ENCODE measurements at places on chromosomes 5 and 9.

DNA sequence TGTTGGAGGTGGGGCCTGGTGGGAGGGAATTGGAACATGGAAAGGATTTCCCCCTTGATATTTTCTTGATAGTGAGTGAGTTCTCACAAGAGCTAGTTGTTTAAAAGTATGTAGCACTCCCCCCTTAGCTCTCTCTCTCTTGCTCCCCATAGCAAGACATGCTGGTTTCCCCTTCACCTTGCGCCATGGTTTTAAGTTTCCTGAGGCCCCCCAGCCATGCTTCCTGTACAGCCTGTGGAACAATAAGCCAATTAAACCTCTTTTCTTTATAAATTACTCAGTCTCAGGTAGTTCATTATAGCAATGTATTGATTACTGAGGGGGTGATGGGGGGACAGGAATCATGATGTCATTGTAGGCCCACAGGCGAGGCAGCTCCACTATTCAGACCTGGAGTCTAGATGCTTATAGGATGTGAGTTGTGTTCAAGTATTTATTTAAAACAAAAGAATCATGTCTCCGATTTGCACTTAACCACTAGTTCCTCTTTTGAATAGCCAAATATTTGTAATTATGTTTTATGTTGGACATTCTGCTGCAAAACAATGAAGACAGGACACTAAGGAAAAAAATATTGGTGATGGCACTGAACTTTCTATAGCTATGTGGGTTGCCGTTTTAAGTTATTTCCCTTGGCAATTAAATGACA, 156.6 kb downstream of the TMEM38B start:
- DNase-seq, result no peak

- no peak for DNase-seq
These were observed 222.3 kb downstream of the DMRT2 start for GRCh38 chr9:1272488-1272887.

DNA sequence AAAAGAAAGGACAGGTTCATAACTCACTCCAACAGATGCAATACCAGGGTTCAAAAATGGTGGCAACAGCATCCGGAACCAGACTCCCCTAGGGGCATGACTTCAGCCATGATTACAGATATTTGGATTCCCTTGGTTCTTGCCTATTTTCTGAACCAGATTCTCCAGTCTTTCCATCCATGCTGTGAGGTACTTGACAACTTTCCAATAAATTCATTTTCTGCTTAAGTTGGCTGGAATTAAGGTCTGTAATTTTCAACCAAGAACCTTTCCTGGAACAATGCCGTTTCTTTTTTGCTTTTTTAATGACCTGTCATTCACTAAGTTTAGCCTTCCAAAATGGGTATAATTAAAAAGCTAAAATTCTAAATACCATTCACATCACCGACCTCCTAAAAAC, 52.2 kb downstream of the SCAI start:
- no peak for DNase-seq

DNA sequence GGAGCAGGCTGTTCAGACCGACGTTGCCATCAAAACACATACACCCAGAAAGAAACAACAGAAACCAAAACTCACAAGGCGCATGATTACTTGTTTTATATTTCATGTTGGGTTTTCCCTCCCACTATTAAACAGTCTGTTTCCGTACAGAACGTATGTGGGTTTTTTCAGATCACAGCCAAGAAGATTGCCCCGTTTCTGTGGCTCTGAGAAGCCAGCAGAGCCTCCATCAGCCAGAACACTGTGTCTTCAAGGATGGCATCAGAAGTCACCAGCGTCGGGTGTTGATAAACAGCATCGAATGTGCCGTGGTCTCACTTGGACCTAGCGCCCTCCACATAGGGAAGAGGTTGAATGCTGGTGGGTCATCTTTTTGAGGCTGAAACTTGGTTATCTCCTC, 42.8 kb downstream of the FAM78A start:
- no peak for DNase-seq

- no peak for DNase-seq
These were observed 17.6 kb upstream of the HAVCR1 start for GRCh38 chr5:157076558-157076957.

DNA sequence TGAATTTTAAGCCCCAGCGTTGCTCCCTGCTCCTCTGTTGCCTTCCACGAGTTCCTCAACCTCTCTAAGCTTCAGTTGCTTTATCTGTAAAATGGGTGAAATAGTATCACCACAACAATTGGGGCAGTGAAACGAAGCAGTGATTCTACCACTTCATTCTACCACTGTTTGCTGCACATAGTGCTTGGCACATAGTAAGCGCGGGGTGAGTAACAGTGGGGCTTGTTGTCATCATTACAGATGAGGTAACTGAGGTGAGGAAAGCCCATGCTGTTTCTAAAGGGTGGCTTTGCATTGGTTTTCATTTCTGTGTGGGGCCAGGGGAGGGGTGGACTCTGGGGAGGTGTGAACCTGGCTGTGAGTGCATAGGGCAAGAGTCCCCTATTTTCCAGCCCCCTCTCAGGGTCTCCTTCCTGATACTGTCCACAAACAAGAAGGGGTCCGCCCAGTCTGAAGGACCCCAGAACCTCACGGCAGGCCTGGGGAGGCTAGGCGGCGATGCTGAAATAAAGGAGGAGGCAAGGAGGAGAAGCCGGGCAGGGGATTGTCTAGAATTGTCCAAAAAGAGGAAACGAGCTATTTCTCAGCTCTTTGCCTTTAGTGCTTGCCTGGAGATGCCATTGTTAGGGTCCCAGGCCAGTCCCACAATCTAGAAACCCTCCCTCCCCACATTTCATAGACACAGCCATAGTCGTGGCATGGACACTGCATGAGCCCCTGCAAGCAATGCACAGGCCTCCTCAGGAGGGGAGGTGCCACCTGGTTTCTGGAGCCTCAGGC, 65.6 kb downstream of the IL6ST start:
- DNase-seq, result no peak

GRCh38 chr9:121372239-121373010, 2.4 kb upstream of the STOM start:
- no peak for DNase-seq

DNA sequence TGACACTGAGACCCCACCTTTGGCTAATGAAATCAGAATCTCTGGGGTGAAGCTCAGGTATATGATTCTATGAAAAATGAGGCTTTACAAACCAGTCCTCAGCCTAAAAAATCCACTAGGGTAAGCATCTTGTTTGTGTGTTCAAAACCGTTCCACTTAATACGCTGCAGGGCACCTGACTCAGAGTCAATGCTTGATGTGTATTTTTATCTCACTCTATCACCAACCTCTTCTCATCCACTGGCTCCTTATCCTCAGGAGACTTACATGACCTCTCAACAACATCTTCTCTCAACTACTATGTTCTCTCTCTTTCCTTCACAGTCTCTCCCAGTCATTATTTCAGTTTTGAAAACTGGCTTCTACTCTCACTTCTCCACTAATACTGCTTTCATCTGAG, 153.3 kb upstream of the KCNN2 start:
- no peak for DNase-seq
